ENCODE measurements at places on chromosomes 4 and X.
A peak's percentile ranks its signal among the peaks of the same experiment; 100 is the strongest.

GRCh38 chr4:173214661-173215060, 46.0 kb downstream of the GALNT7 start:
- no peak for DNase-seq

- DNase-seq = no peak
Measured at GRCh38 chrX:148878371-148878770, 378.0 kb downstream of the AFF2 start.

DNA sequence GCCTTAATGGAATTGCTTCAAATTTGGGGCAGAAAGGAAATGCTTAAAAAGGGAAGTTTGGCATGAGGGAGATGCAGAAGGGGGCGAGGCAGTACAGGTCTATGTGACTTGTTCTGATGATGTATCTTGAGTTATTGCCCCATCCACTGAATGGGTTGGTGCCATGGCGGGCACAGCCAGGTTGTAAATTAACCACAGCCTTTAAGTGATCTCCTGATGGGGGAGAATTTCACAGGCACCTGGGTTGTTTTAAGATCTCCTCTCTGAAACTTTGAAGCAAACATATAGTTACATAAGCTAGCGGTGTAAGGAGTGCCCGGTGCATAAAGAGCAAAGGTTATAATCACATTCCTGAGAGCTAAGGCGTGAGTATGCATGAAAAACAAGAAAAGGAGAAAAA, 37.0 kb downstream of the NPY5R start:
- no peak for DNase-seq

- DNase-seq = no peak
Measured at GRCh38 chrX:110569506-110569905, 210.9 kb downstream of the RTL9 start.

- DNase-seq = no peak
Measured at GRCh38 chr4:86118711-86119110, 241.1 kb downstream of the MAPK10 start.

DNA sequence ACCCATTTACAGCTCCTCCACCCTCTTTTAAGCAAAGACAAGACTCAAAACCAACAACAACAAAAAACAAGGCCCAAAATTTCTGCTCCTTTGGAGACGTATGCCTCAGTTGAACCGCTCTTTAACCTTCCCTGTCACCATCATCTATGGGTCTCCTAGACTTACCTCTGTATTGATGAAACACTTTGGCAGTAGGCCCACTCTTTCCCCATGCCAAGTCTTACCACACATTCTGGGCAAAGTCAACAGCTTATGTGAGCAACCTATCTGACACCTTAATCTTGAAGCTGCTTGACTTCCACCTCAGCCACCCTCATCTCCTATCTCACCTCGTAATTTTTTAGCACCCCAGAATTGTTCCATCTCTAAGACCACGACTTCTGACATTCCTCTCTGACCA, 99.7 kb upstream of the CXorf66 start:
- no peak for DNase-seq

- peak; percentile 49 for DNase-seq
Measured at GRCh38 chr4:11223311-11223710, 205.4 kb downstream of the HS3ST1 start.

DNA sequence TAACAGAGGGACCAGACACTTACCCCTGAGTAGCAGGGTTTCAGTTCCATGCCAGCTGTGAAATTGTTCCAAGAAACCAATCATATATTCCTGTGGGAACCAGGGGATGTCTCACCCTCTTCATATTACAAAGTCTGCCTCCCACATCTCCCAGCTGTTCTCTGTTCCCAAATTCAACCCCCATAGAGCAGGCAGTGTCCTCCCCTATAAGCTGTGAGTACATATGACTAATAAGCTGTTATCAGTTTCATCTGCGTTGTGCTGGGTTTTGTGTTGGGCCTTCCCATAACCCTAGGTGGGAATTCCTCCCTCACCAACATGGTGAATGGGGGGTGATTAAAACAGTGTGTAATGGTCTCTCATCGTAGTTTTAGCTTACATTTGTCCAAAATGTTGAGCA, 41.0 kb downstream of the CEP44 start:
- DNase-seq = no peak

- no peak for DNase-seq
Measured at GRCh38 chrX:154602226-154602625, 16.9 kb downstream of the CTAG1B start.

GRCh38 chr4:172778583-172778982, 390.0 kb upstream of the GALNT7 start:
- DNase-seq = no peak

- no peak for DNase-seq
Measured at GRCh38 chr4:122797405-122798094, 29.1 kb upstream of the FGF2 start.

DNA sequence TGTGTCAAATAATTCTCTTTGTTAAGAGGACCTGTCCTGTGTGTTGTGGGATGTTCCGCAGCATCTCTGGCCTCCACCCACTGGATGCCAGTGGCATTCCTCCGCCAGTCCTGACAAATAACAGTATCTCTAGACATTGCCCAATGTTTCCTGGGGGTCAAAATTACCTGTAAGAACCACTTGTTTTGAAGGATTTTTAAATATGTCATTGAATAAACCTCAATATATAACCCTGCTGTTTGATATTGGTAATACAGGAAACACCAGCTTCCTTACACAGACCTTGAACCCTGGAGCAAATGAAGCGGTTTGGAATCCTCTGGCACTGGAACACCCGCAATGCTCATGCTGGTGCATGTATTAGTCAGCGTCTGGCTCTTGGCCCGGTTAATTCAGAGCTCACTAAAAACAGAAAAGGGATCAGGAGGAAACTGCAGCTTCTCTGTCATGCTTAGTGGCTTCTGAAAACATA, 101.3 kb downstream of the TBL1X start:
- no peak for DNase-seq

DNA sequence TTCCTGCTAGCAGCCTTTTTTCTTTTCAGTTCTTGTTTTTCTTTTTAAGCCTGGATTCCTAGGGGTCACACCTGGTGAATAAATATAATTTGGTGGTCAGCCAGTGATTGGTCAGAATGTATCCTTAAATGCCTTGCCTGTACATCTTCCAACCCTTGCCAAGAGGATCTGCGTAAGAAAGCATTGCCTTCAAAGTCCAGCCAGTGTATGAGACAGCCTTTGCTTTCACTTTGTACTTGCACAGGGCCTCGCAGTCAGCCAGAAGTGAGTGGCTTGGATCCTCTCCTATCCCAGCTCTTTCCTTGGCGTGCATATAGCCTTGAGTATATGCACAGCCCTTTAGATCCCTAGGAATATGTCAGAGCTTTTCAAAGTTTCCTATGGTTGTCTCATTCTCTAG, 22.2 kb downstream of the KANTR start:
- DNase-seq = no peak

DNA sequence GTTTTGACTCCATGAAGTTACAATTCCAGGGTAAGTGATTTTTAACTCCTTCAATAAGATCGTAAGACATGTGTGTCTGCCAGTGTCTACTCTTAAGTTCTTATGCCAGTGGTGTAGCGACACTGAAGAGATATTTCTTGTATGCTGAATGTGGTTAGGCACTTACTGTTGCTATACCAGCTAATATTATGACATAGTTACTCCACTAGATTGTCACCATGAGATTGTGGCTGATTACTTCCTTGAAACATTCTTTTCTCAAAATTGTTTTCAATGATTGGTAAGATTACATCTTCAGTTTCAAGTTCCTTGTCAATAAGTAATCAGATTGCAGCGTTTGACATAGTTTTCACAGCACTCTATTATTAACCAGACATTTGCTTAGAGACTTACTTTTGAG, 60.6 kb upstream of the PAGE5 start:
- no peak for DNase-seq

GRCh38 chr4:14222377-14223029, 595.0 kb upstream of the BOD1L1 start:
- DNase-seq = no peak

GRCh38 chr4:105767579-105767978, 59.0 kb downstream of the GSTCD start:
- DNase-seq = no peak

- DNase-seq = no peak
Measured at GRCh38 chr4:158004101-158004500, 168.7 kb downstream of the GASK1B start.

Data from retina (tissue), 1 donor.